ENCODE measurements at places on chromosomes 6 and 20. TPM values are rescaled to one million over a fixed set of nuclear protein-coding genes. Genes with fewer than 3 reads are reported as not detected.

The TMEM200A gene
- under 0.01 TPM for total RNA-seq

GRCh38 chr20:10047427-10047826 lies 12.6 kb downstream of the ANKEF1 start:
- DNase-seq, result no peak
- H3K36me3 ChIP-seq, result no peaks in the 10 kb centered on the region
- no peak overlapping the region for H3K27ac ChIP-seq
- no peaks in the 10 kb centered on the region for H3K4me1 ChIP-seq
- H3K4me3 ChIP-seq, result no peak overlapping the region

The DLK2 gene
- total RNA-seq, result 0.34 TPM

GRCh38 chr6:28940858-28941683 lies 17.3 kb upstream of the TRIM27 start:
- no peaks in the 10 kb centered on the region for H3K27me3 ChIP-seq
- peaks cover 21% of the 10 kb centered on the region for H3K4me1 ChIP-seq
- DNase-seq, result no peak
- no peaks in the 10 kb centered on the region for H3K36me3 ChIP-seq
- peak overlapping the region; percentile 79 for H3K27ac ChIP-seq
- H3K4me3 ChIP-seq, result peak overlapping the region; percentile 62

The MMP24 gene
- total RNA-seq, result 22.2 TPM

The MYT1 gene
- total RNA-seq, result not detected

DNA sequence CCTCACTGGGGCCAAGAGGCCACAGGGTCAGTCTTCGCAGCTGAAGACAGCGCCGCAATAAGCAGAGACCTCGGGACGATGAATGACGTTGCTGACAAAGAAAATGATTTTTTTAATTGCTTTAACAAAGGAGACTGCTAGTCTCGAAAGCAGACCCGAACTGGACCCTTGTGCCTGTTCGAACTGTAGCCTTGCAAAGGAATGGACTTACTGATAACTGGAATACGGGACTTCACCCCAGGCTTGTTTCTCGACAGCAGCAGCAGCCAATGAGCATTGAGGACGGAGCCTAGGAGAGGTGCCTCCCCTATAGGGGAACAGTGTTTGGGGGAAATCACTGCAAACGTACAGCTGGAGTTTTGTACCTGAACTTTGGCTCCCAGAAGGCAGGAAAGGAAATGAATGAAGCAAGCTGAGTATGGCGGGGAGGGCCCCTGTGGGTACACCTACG lies 1.3 kb upstream of the TAF4 start:
- peak overlapping the region; percentile 67 for H3K4me3 ChIP-seq
- H3K27me3 ChIP-seq, result no peaks in the 10 kb centered on the region
- peak overlapping the region; percentile 92 for H3K27ac ChIP-seq
- H3K4me1 ChIP-seq, result peaks cover 29% of the 10 kb centered on the region
- peak; percentile 50 for DNase-seq

GRCh38 chr6:170210026-170210390 lies 80.9 kb downstream of the DLL1 start:
- no peak overlapping the region for H3K4me3 ChIP-seq
- DNase-seq, result peak; percentile 12
- no peaks in the 10 kb centered on the region for H3K27me3 ChIP-seq
- no peaks in the 10 kb centered on the region for H3K36me3 ChIP-seq
- no peaks in the 10 kb centered on the region for H3K4me1 ChIP-seq

- no peaks in the 10 kb centered on the region for H3K4me1 ChIP-seq
- DNase-seq, result no peak
- H3K36me3 ChIP-seq, result no peaks in the 10 kb centered on the region
- H3K27me3 ChIP-seq, result no peaks in the 10 kb centered on the region
- no peak overlapping the region for H3K27ac ChIP-seq
- H3K4me3 ChIP-seq, result no peak overlapping the region
Observed at GRCh38 chr20:15759594-15759993, 813.7 kb downstream of the KIF16B start.

The MLN gene
- total RNA-seq, result not detected

The C2 gene
- 119 TPM for total RNA-seq

The KIF13A gene
- 45.6 TPM for total RNA-seq

The BPIFB2 gene
- 0.23 TPM for total RNA-seq

The FOXC1 gene
- total RNA-seq, result 1.6 TPM

- no peaks in the 10 kb centered on the region for H3K27me3 ChIP-seq
- no peaks in the 10 kb centered on the region for H3K36me3 ChIP-seq
- DNase-seq, result no peak
- no peak overlapping the region for H3K27ac ChIP-seq
- H3K4me1 ChIP-seq, result no peaks in the 10 kb centered on the region
Observed at GRCh38 chr6:140784573-140784972, 1348.2 kb upstream of the GJE1 start.

- no peak overlapping the region for H3K27ac ChIP-seq
- H3K36me3 ChIP-seq, result no peaks in the 10 kb centered on the region
- no peak for DNase-seq
- no peak overlapping the region for H3K4me3 ChIP-seq
Observed at GRCh38 chr6:51450248-51450957, 631.7 kb downstream of the TFAP2B start.

The TFEB gene
- total RNA-seq, result 46.0 TPM

The DEFB119 gene
- total RNA-seq, result not detected

The VEGFA gene
- 564 TPM for total RNA-seq

DNA sequence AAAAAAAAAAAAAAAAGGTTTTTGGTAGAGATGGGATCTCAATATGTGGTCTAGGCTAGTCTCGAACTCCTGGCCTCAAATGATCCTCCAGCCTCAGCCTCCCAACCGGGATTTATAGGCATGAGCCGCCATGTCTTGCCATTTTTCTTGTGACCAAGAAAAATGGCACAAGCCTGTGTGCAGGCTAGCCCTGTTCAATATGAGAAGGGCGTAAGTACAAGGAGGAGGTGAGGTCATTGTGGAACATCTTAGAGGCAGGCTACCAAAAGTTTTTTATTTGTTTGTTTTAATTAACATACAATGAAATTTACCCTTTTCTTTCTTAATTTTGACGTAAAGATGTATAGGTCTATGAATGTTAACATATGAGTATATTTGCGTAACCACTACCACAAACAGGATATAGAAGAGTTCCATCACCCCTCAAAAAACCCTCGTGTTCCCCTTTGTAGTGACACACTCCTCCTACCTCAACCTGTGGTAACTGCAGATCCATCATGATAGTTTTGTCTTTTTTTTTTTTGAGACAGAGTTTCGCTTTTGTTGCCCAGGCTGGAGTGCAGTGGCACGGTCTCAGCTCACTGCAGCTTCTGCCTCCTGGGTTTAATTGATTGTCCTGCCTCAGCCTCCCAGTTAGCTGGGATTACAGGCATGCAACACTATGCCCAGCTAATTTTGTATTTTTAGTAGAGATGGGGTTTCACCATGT lies 28.3 kb upstream of the KIF3B start:
- H3K4me3 ChIP-seq, result no peak overlapping the region
- no peak overlapping the region for H3K27ac ChIP-seq
- DNase-seq, result no peak
- no peaks in the 10 kb centered on the region for H3K4me1 ChIP-seq
- no peaks in the 10 kb centered on the region for H3K36me3 ChIP-seq

DNA sequence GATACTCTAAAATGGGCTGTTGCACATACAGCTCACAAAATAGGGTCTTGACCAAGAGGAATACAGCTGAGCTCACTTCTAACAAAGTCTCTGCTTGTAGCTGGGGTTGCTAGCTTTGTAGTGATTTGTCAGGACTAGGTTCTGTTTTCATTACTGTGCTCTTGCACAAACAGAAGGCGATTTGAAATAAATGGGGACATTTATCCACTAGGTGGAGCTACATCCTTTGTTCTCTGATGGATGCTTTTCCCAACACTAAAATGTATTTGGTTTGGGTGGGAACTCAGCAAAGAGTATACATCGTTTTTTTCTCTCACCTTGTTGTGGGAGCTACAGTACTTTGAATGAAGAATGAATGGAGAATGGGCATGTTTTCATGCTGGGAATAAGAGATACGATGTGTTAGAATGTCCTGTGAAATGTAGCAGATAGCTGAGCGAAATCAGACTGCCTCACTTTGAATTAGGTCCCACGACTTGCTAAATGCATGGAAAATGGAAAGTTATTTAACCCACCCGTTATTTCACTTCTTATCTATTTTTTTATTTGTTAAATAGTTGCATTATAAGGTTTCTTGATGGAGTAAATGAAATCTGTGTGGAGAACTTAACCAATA lies 494.7 kb upstream of the MAP3K7 start:
- DNase-seq, result no peak
- no peaks in the 10 kb centered on the region for H3K36me3 ChIP-seq
- H3K4me1 ChIP-seq, result no peaks in the 10 kb centered on the region
- H3K27me3 ChIP-seq, result no peaks in the 10 kb centered on the region
- H3K4me3 ChIP-seq, result no peak overlapping the region
- H3K27ac ChIP-seq, result no peak overlapping the region

The F13A1 gene
- 7.3 TPM for total RNA-seq

- no peaks in the 10 kb centered on the region for H3K36me3 ChIP-seq
- no peaks in the 10 kb centered on the region for H3K27me3 ChIP-seq
- DNase-seq, result peak; percentile 52
Observed at GRCh38 chr6:157763129-157763903, 59.7 kb upstream of the SNX9 start.

GRCh38 chr6:27911956-27912446 lies at the start of gene OR2B2:
TSS of gene OR2B2 (minus strand) at chr6:27912396. CDS start at chr6:27912319, 77 bp downstream.
- H3K27ac ChIP-seq, result no peak within 1 kb of the TSS
- no peak for DNase-seq
- H3K27me3 ChIP-seq, result no peaks in the 10 kb centered on the region
- no peaks in the 10 kb centered on the region for H3K36me3 ChIP-seq
- H3K4me1 ChIP-seq, result no peaks in the 10 kb centered on the region

DNA sequence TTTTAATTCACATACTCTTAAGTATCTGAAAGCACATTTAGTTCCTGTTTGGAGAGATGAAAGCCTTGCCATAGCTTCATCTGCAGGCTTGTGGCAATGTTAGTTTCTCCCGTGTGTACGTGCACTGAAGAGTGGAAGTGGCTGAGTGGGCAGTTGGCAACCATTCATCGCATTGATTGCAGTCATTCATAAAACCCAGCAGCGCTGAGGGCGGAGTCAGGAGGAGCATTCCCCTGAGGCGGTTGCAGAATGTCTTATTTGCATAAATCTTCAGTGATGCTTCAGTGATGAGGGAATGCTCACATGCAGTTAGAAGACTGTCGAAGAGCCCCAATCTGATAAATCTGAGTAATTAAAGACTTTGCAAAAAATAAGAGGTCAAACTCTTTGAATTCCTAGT lies 79.1 kb downstream of the RIMS1 start:
- H3K4me3 ChIP-seq, result no peak overlapping the region
- no peaks in the 10 kb centered on the region for H3K27me3 ChIP-seq
- H3K27ac ChIP-seq, result no peak overlapping the region
- H3K36me3 ChIP-seq, result no peaks in the 10 kb centered on the region
- no peak for DNase-seq
- H3K4me1 ChIP-seq, result no peaks in the 10 kb centered on the region

DNA sequence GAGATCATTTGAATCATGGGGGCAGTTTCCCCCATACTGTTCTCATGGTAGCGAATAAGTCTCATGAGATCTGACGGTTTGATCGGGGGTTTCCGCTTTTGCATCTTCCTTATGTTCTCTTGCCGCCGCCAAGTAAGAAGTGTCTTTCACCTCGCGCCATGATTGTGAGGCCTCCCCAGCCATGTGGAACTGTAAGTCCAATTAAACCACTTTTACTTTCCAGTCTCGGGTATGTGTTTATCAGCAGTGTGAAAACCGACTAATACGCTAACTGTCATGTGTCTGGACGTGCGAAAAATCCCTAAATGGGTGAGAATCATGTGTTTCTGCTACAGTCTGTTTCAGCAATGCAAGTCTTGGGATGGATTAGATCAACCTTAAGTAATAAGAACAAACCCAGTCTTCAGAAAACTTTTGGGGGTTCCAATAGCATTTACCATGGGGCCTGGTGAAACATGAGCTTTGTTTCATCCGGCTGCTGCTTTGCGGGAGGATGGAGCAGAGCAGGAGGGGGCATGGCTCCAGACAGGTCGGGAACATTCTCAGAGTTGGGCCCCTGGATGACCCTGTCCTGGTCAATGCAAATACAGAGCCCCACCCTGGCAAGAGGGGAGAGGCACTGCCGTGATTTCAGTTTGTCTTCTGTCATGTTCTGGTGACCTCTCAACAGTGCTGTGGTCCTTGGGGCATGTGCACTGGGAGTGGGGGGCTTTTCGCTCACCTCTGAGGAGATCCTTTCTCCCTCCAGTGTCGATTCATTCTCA lies 41.5 kb downstream of the CTCFL start:
- H3K27ac ChIP-seq, result no peak overlapping the region
- no peak overlapping the region for H3K4me3 ChIP-seq
- no peaks in the 10 kb centered on the region for H3K36me3 ChIP-seq
- no peaks in the 10 kb centered on the region for H3K27me3 ChIP-seq
- H3K4me1 ChIP-seq, result no peaks in the 10 kb centered on the region

The SLC2A10 gene
- 93.2 TPM for total RNA-seq

DNA sequence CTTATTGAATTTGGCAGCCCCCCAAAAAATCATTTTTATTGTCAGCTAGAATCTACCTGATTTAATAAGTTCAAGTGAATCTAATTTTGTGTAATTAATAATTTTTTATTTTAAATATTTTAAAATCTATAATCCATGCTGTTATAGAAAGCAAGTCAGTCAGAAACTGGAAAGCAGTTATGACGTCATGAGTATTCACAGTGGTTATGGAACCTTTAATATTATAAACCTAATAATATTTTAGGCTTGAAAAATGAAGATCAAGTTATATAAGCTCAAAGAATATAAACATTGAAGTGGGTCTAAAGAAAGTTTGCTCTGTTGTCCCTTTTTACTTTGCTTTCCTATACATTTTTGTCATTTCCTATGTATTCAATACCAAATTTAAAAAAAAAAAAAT lies 1075.1 kb upstream of the EPHA7 start:
- H3K27me3 ChIP-seq, result no peaks in the 10 kb centered on the region
- DNase-seq, result no peak

GRCh38 chr20:39909447-39909846 lies 779.6 kb downstream of the MAFB start:
- H3K27me3 ChIP-seq, result no peaks in the 10 kb centered on the region
- H3K4me3 ChIP-seq, result no peak overlapping the region
- no peak for DNase-seq
- no peaks in the 10 kb centered on the region for H3K4me1 ChIP-seq
- H3K27ac ChIP-seq, result no peak overlapping the region

DNA sequence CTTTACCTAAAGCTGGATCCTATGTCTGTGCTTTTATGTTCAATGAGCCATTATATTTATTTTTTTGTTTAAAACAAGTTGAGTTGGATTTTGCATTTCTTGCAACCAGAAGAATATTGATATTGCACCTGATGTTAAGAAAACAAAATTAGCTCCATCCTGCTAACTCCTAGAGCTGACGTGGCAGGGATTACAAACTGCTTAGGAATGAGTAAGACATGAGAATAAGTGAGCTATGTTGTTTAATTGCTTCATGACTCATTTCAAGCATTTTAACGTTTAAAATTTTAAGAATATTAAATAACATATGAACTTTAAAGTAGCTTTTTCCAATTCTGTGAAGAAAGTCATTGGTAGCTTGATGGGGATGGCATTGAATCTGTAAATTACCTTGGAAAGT lies 663.5 kb downstream of the EPM2A start:
- H3K36me3 ChIP-seq, result no peaks in the 10 kb centered on the region
- no peak overlapping the region for H3K4me3 ChIP-seq
- no peaks in the 10 kb centered on the region for H3K4me1 ChIP-seq
- no peaks in the 10 kb centered on the region for H3K27me3 ChIP-seq
- DNase-seq, result no peak

The BLCAP gene
- total RNA-seq, result 79.6 TPM
